ENCODE measurements at places on chromosomes 11 and 22. TPM values are rescaled to one million over a fixed set of nuclear protein-coding genes. Genes with fewer than 3 reads are reported as not detected.

The ESAM gene
- total RNA-seq, result 18.7 TPM

The TRIM29 gene
- total RNA-seq, result 4.6 TPM

The FAM227A gene
- 6.4 TPM for total RNA-seq

The PGA5 gene
- not detected for total RNA-seq

- no peak for DNase-seq
Measured at GRCh38 chr11:462107-462890, 12.2 kb downstream of the PTDSS2 start.

DNA sequence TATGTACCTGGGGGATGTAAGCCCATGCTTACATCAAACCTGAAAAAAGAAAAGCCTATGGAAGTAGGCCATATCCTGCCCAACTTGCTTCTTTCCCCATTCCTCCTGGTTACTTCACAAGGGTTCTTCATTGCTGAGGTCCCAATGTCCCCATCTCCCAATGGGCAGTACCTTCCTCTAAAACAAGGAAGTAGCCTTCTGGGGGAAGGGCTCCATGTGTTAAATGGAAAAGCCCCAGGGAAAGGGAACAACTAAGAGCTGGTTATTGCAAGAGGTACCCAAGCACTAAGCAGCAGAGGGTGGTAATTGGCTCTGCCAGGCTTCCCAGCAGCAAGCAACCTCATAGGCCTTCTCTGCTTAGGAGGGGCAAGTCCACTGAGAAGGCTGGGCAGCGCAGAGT, 11.3 kb downstream of the TMEM216 start:
- DNase-seq, result no peak

- peak; percentile 62 for DNase-seq
Measured at GRCh38 chr11:125170510-125171031, 6.0 kb downstream of the PKNOX2 start.

DNA sequence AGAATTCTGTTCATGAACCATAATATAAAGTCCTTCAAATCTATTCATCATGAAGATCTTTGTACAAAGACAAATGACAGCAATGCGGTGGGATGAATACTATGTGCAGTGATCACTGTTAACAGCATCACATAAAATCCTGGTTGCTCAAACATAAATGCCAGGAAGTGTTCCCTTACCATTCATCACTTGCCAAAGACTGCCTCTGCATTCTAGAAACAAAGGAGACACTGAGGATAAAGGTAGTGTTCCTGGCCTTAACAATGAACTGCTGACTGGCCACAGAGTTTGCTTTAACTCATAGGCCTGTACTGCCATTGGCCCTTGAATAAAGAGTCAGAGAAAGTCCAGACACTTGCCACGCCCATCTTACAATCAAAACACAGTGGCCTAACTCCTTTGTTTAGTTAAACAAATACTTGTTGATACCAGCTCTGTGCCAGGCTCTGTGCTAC, 29.5 kb downstream of the C2CD3 start:
- DNase-seq, result no peak
